SK-N-DZ (cell line): ENCODE measurements at places on chromosomes 4 and X.
A peak's percentile ranks its signal among the peaks of the same experiment; 100 is the strongest.

- no peak for DNase-seq
Observed at GRCh38 chr4:11194431-11194830, 234.3 kb downstream of the HS3ST1 start.

DNA sequence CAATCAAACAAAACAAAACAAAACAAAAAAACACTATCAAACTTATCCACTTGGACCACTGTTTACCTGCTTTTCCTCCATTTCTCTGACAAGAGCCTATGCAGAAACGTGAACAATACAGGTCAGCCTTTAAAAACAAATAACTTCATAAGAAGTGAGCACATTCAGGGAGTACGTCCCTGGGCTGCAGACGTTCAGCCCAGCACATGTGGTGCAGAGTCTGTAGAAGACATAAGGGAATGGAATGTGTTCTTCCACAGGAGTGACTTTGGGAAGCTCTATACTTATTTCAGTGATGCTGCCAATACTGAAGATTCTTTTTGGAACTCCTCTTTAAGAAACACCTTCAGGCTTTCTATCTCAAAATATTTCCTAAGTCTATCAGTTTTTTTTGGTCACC lies 120.6 kb downstream of the SPRY1 start:
- DNase-seq, result no peak

DNA sequence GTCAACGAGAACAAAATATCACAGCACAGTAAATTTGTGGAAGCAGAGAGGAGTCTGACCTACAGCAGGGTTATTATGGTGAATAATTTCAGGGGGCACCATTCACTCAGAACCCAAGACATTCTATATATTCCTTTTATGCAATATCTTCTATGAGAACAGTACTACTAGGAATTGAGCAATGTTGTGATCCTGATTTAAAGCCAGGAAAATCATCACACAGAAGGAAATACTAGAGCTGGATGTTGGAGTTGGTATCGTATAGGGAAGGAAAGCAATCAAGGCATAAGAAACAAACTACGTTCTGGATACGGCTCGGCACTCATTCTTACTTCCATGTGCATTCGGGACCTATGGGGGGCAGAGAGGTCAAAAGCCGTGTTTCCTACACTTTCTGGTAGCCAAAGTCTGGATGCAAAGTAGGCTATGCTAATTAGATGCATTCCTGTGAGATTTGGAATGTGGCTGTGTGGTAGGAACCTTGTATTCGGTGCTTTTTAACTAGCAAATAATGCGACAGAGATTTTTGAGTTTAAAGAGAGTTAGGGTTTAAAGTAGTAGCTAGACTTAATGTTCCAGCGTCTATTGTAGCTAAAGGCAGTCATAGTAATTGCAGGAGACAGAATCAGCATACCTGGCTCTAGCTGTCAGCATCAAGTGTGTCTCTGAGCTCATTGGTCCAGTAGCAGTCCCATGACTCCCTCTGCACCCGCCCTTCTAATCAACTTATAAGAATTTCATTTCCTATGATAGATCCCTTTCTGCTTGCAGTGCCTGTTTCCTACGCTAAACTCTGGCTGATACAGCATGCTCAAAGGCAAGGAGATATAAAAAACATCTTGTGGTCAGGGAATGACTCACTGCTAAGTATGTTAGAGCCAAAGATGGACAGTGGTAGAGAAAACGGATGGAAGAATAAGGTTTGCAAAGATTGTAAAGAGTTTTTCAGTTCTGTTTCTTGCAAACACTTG lies 43.3 kb upstream of the PDGFC start:
- DNase-seq, result no peak

DNA sequence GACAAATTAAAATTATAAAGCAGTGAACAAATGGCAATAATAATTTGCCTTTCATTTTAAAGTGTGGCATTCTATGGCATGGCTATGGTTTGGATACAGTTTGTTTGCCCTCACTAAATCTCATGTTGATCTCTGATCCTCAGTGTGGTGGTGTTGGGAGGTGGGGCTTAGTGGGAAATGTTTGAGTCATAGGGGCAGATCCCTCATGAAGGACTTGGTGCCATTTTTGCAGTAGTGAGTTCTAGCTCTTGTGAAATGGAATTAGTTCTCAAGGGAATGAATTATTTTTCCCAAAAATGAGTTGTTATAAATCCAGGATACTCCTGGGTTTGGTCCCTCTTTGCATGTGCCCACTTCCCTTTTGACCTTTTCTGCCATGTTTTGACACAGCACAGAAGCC lies 181.4 kb downstream of the AMELX start:
- DNase-seq, result no peak

DNA sequence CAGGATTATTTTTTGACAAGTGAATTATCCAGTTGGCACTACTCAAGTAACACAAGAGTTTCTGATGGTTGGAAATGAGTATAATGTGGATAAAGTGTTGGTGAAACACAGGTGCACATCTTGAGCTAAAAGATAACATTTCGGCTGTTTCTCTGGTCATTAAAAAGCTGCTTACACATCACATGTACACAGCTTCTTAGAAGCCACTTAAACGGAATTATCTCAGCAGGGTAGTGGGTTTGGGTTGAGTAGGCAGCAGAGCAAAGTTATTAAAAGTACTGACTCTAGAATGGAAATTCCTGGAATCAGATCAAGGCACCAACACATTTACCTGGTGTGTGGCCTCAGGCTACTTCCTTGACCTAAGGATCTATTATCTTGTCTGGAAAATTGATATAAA lies 55.4 kb upstream of the RASSF6 start:
- DNase-seq, result no peak

- DNase-seq, result no peak
Observed at GRCh38 chr4:159010100-159010499, 92.8 kb upstream of the RAPGEF2 start.

DNA sequence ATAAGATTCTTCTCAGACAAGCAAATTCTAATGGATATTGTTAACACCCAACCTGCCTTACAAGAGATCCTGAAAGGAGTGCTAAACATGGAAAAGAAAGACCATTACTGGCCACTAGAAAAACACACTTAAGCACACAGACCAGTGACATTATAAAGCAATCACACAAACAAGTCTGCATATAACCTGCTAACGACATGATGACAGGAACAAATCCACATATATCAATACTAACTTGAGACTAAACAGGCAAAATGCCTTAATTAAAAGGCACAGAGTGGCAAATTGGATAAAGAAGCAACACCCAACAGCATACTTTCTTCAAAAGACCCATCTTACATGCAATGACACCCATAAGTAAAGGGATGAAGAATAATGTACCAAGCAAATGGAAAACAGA lies 100.5 kb upstream of the PCDH18 start:
- peak; percentile 1 for DNase-seq

GRCh38 chr4:26238778-26239679 lies 81.8 kb upstream of the RBPJ start:
- peak; percentile 43 for DNase-seq

- no peak for DNase-seq
Observed at GRCh38 chrX:130110379-130111219, at the start of gene ELF4. TSS of gene ELF4 (minus strand) at chrX:130110497. CDS start at chrX:130081330, 29,167 bp downstream.

- no peak for DNase-seq
Observed at GRCh38 chr4:102825261-102826091, 1.9 kb downstream of the UBE2D3 start.

DNA sequence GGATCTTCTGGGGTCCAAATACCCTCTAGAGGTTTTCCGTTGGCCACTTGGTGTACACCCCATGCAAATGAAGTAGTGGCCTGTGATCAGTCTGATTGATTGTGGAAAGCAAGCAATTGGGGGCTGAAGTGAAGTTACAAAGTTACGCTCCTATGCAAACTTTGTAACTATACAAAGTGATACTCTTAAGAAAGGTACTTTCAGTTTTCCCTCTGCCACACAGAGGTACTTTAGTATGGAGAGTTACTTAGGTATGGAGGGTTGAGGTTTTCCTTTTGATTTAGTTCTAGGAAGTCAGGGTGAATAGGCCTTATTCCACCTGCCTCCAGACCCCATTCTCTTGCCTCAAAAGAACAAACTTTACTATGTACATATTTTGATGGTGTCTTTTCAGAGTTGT lies 28.7 kb downstream of the STAG2 start:
- DNase-seq, result no peak

GRCh38 chr4:21921526-21922180 lies 26.9 kb downstream of the KCNIP4 start:
- DNase-seq, result no peak

DNA sequence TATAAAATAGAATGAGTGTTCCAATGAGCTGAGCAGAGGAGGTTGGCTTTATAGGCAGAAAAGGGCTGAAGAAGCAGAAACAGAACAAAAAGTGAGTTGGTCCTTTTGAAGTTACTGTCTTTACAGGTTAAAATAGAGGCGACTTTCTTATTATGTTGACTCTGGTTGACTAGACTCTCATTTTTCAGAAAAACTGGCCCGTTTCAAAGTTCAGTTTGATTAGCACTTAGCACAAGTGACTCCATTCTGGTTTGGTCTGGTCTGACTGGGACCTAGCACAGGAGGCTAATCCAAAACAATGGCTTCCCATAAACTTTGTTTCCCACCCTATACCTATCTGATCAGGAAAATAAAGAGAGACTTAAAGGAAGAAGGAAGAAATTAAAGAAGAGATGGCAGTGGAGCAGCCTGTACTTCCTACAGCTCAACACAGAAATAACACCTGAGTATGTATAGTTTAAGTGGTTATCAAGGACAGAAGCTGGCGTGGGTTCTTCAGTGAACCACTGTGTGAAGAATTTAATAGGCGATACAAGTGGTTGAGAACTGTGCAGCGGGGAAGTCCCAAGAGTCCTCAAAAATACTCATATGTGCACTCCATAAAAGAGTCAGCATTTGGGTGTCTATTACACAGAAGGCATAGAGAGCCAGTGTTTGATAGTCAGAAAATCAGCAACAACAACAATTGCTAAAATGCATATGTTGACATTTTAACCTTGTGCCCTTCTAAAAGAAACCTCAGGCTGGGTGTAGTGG lies 554.8 kb upstream of the HTR2C start:
- DNase-seq, result no peak

DNA sequence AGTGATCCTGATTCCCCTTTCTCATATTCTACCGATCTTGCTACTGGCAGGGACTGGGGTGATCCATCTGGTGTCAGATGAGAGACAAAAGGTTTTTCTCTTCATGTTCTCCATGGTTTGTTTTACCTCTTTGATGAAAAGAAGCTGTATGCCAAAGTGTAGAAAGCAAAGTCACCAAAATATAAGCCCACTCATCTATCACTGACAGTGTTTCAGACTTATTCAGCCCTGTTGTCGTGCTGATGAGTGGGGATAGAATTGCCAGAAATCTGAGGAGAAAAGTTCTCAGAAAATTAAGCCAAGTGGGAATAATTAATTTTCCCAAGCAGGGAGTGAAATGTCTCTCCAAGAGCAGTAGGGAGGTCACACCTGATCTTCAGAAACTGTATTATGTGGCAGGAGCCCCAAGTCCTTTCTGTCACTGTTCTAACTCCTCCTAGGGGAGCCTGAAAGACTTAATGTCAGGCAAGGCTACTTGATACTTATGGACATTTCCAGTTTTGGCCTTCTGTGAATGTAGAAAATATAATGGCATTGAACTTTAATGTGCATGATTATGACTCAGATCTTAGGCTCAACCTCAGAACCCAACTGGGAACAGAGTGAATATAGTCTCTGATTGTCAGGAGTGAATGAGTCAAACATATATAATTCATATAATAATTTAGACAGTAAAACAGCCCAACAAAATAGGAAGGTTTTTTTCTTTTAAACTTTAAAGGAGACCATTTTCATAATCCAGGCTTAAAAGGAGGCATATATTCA lies 298.1 kb downstream of the ANKRD50 start:
- DNase-seq, result no peak

- DNase-seq, result no peak
Observed at GRCh38 chr4:6716958-6717655, 1.1 kb downstream of the BLOC1S4 start.

- no peak for DNase-seq
Observed at GRCh38 chr4:98786866-98787265, 128.5 kb upstream of the TSPAN5 start.

- no peak for DNase-seq
Observed at GRCh38 chrX:71976753-71977152, 66.1 kb downstream of the NHSL2 start.

DNA sequence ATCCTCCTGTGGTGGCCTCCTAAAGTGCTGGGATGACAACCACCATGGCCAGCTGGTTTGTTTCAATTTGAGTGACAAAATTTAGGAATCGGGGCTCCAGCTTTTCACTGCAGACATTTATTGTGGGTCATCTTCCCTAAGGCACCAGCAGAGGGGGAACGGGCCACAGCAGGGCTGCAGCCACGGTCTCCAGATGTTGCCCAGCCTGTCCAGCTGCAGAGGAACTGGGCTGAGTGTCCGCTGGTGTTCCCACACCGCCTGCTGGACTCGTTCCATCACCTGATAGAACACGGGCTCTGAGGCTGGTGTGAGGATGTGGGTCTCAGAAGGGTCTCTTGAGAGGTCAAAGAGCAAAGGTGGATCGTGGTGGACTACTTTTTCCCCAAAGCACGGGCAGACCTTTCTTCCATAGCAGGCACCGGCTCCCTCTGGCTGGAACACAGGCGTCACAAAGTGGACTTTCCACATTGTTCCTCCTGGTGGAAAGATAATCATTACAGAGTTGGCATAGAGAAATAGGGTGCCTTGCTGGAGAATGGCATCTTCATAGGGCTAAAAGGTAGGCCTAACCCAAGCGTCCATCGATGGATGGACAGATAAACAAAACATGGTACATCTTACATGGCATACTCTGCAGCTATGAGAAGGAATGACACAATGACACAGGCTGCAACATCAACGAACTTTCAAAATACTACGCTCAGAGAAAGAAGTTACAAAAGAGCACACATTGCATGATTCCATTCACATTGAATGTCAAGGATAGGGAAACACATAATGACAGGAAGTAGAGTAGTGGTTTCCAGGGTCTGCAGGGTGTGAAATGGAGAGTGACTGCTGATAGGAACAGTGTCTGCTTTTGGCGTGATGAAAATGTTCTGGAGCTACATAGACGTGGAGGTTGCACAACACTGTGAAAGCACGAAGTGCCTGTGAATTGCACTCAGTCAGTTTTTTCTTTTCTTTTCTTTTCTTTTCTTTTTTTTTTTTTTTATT lies 5.9 kb upstream of the ARSD start:
- DNase-seq, result no peak
